Ammon's horn (tissue), 1 donor: ENCODE measurements at places on chromosomes 12 and 14.
A peak's percentile ranks its signal among the peaks of the same experiment; 100 is the strongest.

- DNase-seq: no peak
Measured at GRCh38 chr12:109053382-109054123, 1.2 kb downstream of the USP30 start.

GRCh38 chr12:78756936-78757335 is 107.6 kb upstream of the SYT1 start:
- DNase-seq: no peak

DNA sequence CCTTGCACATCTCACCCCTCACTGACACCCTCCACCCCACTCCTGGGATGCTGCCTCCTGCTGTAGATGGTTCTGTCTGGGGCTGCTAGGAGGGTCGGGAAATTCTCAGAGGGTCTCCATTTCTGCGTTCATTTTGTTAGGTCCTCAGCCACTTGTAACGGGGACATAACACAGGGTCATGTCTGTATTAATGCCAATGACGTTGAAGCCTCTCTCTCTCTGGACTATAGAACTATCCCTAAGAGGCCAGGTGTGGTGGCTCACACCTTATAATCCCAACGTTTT is 14.6 kb downstream of the SIVA1 start:
- no peak for DNase-seq

DNA sequence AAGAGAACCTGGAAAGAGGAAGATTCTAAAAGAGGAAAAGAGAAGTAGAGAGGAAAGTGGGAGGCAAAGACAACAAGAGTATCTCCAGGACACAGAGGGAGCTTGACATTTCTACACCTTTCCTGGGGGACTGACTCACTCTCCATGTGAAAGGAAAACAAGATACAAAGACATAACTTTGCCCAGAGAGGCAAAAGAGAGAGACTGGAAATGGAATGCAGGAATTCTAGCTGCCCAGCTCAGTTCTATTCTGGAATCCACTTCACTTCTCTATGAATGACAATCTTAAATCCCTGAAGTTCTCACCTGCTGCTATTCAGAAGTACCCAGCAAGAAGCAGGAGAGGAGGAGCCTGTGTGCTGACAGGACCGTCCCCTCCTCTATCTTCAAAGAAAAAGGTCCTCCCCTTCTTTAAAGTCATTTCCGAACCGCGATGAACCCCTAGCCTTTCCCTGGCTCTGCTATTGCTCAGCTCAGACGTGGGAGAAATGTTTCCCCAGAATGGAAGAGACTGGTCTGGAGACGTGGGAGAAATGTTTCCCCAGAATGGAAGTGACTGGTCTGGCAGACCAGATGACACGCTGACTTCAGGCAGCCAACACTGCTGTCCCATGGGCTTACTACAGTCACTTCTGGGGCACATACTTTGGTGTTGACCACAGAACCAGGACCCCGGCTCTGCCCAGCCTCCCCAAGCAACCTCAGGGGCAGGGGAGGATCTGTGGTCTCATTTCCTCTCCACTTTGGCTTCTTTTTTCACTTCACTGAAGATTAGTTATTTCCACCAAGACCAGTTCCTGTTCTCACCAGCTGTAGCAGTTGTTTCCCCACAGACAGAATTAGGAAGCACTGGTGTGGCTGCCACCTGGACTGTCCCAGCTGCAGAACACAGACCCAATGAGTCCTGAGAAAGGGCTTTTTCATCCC is 8.3 kb downstream of the FMNL3 start:
- peak; percentile 62 for DNase-seq

DNA sequence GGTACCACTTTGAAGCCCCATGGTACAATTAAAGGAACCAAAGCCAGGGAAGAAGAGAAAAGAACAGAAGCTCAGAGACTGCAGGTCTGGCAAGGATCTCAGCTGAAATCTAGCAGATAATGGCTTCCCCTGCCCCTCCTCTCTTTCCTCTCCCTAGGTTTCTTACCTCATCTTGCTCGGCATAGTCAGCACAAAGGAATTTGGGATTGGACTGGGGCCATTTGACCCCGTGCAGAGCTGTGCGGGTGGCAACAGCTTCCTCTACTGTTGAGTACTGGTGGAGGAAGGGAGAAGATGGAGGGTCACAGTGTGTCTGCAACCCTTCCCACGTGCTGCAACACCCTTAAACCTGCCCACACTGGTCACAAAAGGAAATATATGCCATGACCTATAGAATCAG is 4.7 kb upstream of the CDH24 start:
- no peak for DNase-seq

GRCh38 chr12:54375259-54375579 is 9.3 kb downstream of the ZNF385A start:
- no peak for DNase-seq
